ENCODE measurements at places on chromosomes 12 and 14. TPM values are rescaled to one million over a fixed set of nuclear protein-coding genes. Genes with fewer than 3 reads are reported as not detected.

Gene LMNTD1
- total RNA-seq = not detected

DNA sequence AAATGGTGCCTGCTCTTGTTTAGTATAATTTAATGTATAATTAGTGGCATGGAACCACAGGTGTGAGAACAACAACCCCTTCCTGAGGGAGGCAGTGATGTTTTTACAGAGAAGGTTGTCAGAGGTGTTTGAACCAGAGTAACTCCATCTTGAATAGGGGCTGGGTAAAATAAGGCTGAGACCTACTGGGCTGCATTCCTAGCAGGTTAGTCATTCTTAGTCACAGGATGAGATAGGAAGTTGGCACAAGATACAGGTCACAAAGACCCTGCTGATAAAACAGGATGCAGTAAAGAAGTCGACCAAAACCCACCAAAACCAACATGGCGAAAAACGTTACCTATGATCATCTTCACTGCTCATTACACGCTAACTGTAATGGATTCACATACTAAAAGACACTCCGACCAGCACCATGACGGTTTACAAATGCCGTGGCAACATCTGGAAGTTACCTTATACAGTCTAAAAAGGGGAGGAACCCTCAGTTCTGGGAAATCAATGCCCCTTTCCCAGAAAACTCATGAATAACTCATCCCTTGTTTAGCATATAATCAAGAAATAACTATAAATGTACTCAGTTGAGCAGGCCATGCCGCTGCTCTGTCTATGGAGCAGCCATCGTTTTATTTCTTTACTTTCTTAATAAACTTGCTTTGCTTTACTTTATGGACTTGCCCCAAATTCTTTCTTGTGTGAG lies 47.8 kb upstream of the LTA4H start:
- DNase-seq = no peak

GRCh38 chr12:1083151-1083888 lies 92.3 kb downstream of the ERC1 start:
- DNase-seq = no peak

GRCh38 chr12:48021485-48022179 lies 17.4 kb upstream of the COL2A1 start:
- DNase-seq = no peak

- no peak for DNase-seq
Measured at GRCh38 chr12:89326239-89327040, 25.9 kb downstream of the DUSP6 start.

- DNase-seq = no peak
Measured at GRCh38 chr12:105477873-105478272, 147.4 kb downstream of the C12orf75 start.

Gene CPNE8
- total RNA-seq = 18.6 TPM

All from ascending aorta (tissue), 2 donors.